ENCODE measurements at places on chromosomes 7 and 10.

DNA sequence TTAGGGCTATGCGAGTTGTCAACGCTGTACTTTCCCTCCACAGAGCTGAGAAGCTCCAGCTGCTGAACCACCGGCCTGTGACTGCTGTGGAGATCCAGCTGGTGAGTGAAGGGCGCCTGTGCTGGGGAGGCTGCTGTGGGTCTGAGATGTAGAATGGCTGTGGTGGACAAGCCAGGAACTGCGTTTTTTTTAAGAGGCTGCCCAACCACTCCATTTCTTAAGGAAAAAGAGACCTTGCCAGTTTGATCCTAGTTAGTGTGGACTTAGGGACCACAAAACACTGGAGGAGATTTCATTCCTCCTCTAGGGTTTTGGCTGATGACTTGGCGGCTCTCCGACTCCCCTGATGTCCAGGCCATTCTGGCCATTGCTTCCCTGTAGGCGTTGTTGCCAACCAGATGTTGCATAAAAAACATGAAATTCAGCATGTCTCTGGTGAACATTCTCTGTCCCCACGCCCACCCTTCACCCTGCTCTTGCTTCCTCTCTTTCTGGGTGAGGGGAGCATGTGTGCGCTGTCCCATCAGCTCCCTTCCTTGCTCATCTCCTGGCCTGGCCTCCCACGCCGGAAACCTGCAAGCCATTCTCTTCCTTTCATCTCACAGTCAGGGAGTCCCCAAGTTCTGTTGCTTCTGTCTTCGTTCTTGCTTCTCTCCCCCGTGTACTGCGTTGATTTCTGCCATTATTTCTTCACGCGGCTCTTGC is 30.9 kb downstream of the CRCP start:
- DNase-seq, result no peak

DNA sequence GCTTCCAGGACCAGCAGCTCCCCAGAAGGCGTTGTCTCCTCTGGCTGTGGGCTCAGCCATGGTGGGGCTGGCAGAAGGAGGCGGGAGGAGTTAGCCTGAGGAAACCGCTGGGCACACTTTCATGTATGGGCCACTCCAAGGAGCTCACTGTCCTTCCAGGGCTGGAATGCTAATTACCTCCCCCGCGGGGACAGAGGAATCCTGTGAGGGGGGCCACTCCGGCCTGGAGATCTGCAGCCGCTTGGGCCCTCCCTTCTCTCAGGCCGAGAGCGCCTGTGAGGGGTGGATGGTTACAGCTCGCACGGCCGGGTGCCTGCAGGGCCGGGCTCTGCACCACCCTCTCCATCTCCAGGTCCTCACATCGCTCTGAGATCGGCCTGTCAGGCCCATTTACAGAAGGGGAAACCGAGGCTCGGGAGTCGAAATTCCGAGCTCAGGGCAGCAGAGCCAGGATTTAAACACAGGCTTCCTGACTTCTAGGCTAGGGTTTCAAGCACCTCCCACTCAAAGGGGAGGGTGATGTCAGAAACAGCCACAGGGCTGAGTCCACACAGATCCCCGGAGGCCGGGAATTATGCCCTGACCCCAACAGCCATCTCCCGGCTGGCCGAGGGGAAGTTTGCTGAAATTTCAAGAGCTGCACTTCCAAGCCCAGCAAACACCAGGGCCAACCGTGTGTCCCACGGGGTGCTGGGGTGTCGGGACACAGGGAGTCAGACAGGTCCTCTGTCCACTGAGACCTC is 59.1 kb downstream of the PDGFA start:
- no peak for DNase-seq

GRCh38 chr10:50334273-50334672 is 83.0 kb upstream of the ASAH2 start:
- no peak for DNase-seq

GRCh38 chr7:67343114-67343513 is 346.5 kb downstream of the TYW1 start:
- DNase-seq, result no peak

DNA sequence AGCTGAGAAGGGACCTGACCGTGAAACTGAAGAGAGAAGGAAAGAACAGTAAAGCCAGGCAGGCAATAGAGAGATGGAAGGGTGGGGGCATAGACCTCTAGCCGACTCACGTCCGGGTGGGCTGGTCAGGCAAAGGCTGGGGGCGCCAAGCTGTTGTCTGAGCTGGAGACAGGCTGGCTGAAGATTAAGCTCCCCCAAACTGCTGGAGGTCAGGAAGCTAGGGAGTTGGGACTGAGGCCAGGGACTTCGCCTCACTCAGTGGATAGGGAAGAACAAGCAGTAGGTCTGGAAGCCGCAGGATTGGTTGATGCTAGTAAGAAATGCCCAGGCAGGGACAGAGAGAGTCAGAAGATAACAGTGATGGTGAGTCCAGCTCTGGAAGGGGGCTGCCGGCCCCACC is 5.3 kb downstream of the PITX3 start:
- no peak for DNase-seq

DNA sequence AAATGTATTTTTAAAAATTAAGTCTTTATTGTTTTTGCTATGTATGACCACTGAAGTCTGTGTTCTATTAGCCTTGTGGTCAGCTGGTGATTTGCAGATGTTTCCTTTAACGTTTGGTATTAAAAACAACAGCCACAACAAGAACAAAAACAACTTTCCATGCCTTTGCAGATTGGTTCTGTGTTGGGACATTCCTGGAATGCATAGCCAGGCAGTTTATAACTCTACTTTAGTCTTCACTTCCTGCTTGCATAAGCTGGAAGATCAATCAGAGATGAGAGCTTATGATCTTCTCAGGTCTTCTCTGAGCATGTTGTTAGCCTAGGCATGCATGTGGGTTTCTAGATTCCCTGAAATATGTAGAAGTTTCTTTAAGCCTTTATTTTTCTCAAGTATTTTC is 58.9 kb upstream of the SEMA3C start:
- DNase-seq, result no peak

DNA sequence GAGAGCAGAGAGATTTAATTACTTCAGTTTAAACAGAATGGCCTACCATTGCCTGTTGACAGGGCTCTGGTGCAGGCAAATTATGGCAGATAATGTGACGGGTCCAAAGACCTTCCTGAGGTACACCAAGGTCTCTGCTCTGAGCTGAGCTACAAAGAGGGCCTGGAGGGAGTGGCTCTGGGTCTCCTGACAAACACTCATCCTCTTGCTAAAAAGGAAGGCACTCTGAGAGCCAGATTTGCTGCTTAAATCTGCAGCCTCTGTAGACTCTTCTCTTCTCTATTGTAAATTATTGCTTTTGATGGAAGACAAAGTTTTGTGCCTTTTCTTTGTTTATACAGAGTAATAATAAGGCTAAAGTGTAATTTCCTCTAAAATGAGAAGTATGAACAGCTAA is 529.5 kb upstream of the FZD8 start:
- no peak for DNase-seq
